Renal cortex interstitium (tissue), 15 donors: ENCODE measurements at places on chromosomes 13 and 19. TPM values are rescaled to one million over a fixed set of nuclear protein-coding genes. Genes with fewer than 3 reads are reported as not detected.

- DNase-seq, result no peak
Observed at GRCh38 chr19:14840206-14840605, 5.2 kb upstream of the OR7A5 start.

DNA sequence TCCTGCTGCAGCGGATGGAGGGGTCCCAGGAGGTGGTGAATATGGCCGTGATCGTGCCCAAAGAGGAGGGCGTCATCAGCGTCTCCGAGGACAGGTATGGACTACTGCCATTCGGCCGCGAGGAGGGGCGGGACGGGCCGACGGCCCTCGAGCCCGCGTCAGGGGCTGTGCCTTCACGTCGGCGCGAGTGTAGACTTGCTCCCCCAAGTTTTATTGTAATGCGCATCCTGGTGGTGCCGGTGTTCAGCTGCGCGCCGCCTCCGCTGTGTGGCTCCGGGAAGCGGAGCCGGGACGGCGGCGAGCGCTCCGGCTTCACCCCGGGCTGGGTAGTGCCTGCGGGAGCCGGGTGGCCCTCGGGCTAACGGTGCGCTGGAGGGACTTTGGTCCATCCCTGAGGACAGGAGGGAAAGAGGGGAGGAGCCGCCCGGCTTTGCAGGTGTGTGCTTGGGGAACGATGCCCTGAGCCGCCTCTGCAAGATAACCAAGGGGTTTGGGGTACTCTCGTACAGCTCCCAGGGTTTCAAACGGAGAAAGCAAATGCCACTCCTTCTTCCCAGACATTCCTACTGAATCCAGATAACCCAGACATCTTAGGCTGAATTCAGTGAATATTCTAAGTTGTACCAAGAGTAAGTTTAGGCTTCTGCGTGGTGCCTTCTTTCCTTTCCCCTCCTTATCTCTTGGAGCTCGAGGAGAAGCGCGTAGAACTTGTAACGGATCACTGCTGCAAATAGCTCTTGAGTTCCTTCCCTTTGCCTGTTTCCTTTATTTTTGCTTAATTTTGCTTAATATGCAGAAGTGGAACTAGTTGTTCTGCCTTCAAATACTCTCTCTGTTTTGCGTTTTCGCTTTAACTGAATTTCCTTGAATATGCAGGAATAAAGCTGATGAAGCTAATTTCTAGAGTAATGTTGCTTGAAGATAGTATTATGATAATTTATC is 740 bp downstream of the WDFY2 start:
- no peak for DNase-seq

DNA sequence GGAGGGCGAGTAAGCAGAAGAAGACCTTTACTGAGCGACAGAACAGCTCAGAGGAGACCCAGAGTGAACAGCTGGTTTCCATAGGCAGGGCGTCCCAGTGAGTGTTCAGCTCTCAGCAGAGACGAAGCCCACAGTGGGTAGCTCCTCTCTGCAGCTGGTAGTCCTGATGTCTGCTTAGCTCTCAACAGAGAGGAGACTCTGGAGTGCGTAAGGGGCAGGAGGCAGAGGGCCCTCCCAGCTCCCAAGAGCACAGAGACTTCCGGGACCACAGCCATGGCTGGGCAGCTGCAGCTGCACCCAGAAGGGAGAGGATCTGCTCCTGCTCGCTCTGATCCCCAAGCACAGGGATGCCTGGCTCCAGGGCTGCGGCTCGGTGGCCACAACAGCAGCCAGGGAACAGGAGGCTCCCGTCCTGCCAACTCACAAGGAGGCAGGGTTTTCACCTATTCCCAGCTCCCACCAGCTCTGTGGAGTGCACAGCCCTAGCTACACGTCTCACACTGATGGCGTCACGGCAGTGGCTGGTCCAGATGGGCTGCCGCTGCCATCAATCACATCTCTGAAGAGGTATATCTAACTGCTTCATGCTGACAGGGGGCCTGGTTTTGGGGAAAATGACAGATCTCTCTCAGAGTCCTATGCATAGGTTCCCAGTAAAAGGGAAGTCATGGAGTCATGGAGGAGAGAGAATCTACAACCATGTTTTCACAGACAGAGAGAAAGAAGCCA is 2660.1 kb upstream of the PCDH20 start:
- DNase-seq, result no peak

The NXNL1 gene
- polyA plus RNA-seq, result 0.26 TPM

DNA sequence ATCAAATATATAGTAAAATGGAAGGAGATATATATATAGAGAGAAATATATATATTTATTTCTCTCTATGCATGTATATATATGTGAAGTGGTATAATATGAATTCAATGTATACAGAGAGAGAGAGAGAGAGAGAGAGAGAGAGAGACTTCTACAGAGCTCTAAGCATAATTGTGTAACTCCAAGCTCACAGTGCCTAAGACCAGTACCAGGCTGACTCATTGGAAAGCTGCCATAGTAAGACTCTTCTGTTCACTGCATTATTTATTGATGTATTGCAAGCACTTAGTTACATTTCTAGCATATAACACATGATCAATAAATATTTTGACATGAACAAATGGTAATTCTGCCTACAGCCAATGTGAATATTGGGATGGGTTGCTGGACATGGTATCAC is 1734.7 kb downstream of the SLITRK1 start:
- DNase-seq, result no peak

The KCNRG gene
- polyA plus RNA-seq, result 1.6 TPM

The SBK3 gene
- 0.12 TPM for polyA plus RNA-seq
